ENCODE measurements at places on chromosomes 7 and 10. TPM values are rescaled to one million over a fixed set of nuclear protein-coding genes. Genes with fewer than 3 reads are reported as not detected.

TMEM196 gene
- total RNA-seq, result not detected

TET1 gene
- total RNA-seq, result 1.1 TPM

TMEM229A gene
- not detected for total RNA-seq

HYAL4 gene
- total RNA-seq, result 2.7 TPM

COL13A1 gene
- 2.6 TPM for total RNA-seq

CLDN3 gene
- 0.17 TPM for total RNA-seq

ASB4 gene
- total RNA-seq, result 10.5 TPM

NEBL gene
- 0.89 TPM for total RNA-seq

CDK6 gene
- total RNA-seq, result 3.7 TPM

TMEM213 gene
- total RNA-seq, result not detected

Data from psoas muscle (tissue), 8 donors.